ENCODE measurements at places on chromosomes 5 and 9.

GRCh38 chr5:64923151-64923685, 154.5 kb downstream of the CWC27 start:
- DNase-seq = no peak

GRCh38 chr5:91272858-91273257, 110.3 kb downstream of the ARRDC3 start:
- DNase-seq = no peak

DNA sequence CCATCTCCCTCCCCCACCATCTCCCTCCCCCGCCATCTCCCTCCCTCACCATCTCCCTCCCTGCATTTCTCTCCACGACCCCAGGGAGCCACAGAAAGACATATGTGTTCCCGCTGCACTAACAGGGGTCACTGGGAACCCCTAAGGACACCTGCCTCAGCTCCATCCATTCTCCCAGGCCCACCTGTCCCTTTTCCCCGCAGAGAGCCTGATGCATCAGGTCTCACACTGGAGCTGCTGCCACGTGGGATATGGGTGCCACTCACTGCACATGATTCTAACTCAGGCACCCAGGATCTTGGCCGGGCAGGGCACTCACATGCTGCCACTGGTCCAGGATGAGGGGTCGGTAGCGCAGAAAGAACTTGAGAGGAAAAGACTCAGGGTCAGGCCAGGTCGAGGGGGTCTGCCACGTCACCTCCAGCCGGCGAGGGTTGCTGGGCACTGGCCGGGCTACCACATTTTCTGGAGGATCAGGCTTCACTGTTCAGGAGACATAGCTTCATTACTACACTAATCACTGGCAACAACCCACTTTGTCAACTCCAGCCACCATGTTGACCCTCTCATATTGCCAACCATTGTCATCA, 33.2 kb upstream of the ENHO start:
- no peak for DNase-seq

- DNase-seq = no peak
Observed at GRCh38 chr5:168156170-168156569, 135.3 kb upstream of the WWC1 start.

DNA sequence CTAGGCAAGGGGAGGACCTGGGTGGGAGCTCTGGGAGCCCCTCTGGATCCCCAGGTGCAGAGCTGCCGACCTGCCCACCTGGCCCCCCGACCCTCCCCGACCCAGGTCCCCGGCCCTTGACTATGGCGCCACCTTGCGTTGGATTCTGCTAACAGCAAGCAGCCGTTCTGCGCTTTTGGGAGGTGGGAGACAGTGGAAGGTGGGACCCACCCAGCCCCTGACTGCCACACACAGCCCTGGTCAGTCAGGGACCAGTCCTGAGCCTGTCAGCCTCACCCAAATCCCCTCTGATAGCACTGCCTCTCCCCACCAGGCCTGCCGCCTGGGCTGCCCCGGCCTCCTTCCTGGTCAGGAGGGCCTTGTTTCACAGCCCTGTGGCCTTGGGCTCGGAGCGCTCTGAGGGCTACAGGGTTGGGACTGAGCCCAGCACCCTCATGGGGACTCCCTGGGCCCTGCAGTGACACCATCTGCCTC, 77.9 kb downstream of the HMCN2 start:
- peak; percentile 2 for DNase-seq

GRCh38 chr5:139828207-139828895, 32.7 kb downstream of the PSD2 start:
- DNase-seq = no peak

- no peak for DNase-seq
Observed at GRCh38 chr9:119818726-119819435, 449.6 kb upstream of the BRINP1 start.

DNA sequence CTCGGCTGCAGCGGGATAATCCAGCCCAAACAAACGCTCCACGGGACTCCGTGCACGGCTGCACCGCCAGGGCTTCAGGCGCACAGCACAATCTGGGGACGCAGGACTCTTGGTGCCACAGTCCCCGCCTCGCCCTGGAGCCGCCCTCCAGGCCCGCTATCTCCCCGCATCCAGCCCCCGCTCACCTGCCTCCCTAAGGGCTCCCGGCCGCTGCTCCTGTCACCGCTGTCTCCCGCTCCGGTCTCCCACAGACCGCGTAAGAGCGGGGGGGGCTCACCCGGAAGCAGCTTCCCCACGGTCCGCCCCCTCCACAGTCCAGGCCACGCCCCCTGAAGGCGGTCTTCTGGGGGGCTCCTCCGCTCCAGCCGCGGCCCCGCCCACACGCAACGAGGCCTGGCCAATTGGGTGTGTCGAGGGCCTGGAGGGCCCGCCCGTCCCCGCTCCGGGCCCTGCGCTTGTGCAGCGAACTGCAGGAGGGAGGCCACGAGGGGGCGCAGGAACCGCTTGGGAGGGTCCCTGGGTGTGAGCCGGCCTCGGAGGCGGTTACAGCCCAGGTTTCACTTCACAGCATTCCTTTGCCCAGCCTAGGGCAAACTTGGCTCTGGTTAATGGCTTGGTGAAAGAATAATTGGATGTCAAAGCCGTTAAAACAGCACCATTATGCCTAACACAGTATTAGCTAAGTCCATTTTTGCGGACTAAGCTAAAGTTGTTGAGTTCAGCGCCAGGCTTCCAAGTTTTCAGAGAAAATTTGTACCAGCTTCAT, at the start of gene ALAD:
ALAD (minus strand) TSS at position 258 of the 766 bp plus-strand sequence. CDS start 7,725 bp downstream, outside the sequence.
- DNase-seq = peak; percentile 99

- DNase-seq = no peak
Observed at GRCh38 chr9:33158843-33159776, 8.0 kb downstream of the B4GALT1 start.

DNA sequence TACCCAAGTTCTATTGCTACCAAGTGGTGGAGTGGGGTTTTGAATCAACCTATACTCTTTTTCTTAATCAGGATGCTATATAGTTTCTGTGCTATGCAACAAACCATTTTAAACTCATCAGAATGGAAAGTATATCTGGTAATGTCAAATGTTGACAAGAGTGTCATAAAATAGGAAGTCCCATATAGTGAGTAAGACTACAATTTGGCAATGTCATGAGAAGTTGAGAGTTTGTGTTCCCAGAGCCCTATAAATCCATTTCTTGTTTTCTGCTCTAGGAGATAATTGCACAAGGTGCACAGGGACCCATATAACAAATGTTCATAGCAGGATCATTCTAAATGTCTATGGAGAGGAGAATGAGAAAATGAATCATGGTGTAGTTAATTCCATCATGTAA, 109.8 kb upstream of the TXNDC8 start:
- no peak for DNase-seq

GRCh38 chr9:72022841-72023240, 37.6 kb downstream of the C9orf57 start:
- no peak for DNase-seq

DNA sequence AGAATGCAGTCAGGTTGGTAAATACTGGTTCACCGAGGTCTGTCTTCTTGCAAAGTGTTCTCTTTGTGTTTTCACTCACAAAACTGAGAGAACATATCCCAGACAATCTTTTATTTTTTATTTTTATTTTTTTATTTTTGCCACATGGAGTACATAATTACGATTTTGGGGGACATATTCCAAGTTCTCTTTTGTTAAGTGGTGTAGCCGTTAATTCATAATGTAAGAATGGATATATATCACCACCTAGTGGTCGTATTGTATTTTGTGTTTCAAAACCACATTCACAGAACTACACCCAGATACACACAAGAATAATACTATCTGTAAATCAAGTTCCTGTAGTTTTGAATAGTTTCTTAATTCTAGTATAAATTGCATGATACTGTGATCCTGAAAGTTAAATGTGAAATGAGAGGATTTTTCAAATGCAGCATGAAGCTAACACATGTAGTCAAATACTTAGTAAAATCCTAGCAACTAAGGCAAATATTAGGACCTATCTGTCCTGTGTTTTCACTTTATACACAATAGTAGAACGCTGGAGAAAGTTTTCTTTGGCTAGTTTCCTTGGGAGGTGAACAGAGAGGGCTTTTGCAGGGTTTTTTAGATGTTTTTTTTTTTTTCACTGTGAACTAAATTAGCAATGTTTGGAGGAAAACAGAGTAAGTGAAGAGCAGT, 92.7 kb downstream of the VCAN start:
- DNase-seq = no peak

GRCh38 chr5:79562351-79563246, 48.7 kb upstream of the HOMER1 start:
- DNase-seq = no peak

GRCh38 chr5:61738446-61738845, 406.4 kb downstream of the ZSWIM6 start:
- DNase-seq = no peak

- peak; percentile 30 for DNase-seq
Observed at GRCh38 chr5:171484460-171484899, 65.0 kb downstream of the FGF18 start.

DNA sequence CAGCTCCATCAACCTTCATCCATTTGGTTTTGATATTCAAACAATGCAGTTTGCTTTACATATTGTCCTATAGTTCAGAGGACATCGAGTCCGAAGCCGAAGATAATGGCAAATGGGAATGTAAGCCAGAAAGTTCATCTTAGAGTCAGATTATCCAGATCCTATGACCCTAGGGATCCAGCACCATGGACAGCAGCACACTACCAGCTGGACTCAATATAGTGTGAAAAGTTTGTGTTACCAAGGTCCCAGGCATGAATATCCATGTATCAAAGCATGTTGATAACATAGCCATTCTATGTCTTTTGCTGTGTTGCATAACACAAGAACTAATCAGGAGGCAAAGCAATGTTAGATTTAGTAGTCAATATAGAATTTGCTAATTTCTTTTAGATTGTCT, 46.3 kb downstream of the FSTL4 start:
- DNase-seq = no peak

DNA sequence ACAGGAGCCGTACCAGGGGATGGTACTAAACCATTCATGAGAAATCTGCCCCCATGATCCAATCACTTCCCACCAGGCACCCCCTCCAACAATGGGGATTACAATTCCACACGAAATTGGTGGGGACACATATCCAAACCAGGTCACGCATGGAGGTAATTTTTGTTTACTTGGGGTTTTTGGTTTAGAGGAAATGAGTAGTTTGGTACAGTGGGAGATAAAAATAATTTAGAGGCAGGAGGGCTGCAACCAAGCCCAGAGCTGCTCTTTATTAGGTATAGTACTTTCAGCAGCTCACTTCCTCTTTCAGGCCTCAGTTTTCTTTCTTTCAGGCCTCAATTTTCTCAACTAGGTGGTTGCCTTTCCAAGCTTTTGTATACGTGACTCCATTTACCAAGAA, 23.2 kb downstream of the PRUNE2 start:
- DNase-seq = no peak

- no peak for DNase-seq
Observed at GRCh38 chr9:115362101-115362500, 244.1 kb upstream of the TNC start.

GRCh38 chr9:5900622-5901021, 9.9 kb downstream of the MLANA start:
- no peak for DNase-seq

GRCh38 chr9:123251324-123251723, 17.1 kb downstream of the STRBP start:
- no peak for DNase-seq

- DNase-seq = no peak
Observed at GRCh38 chr9:76463211-76463610, 4.2 kb downstream of the GCNT1 start.

DNA sequence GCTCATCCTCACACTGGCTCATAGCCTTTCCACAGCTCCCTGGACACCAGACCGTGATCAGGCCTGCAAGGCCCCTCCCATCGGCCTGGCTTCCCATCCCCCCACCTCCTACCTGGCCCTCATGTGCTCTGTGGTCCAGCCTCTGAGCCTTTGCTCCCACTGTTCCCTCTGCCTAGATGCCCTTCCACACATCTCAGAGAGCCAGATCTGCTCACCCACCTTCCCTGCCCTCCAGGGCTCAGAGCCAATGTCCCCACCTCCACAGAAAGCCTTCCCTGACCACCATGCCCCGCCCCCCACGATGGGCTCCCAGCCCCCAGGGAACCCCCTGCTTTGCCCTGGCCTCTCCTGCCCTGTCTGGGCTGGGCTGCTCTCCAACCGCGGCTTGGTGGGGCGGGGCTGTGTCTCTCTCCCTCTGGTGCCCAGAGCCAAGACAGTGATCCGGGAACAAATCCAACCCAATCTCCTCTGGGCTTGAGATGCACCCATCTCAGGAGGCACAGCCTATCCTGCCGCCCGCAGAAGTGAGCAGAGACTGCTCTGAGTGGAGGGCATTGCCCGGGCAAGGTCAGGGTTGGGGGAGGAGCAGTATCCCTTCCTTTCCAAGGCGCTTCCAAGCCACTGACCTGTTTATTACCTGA, 1.6 kb downstream of the NINJ1 start:
- no peak for DNase-seq

DNA sequence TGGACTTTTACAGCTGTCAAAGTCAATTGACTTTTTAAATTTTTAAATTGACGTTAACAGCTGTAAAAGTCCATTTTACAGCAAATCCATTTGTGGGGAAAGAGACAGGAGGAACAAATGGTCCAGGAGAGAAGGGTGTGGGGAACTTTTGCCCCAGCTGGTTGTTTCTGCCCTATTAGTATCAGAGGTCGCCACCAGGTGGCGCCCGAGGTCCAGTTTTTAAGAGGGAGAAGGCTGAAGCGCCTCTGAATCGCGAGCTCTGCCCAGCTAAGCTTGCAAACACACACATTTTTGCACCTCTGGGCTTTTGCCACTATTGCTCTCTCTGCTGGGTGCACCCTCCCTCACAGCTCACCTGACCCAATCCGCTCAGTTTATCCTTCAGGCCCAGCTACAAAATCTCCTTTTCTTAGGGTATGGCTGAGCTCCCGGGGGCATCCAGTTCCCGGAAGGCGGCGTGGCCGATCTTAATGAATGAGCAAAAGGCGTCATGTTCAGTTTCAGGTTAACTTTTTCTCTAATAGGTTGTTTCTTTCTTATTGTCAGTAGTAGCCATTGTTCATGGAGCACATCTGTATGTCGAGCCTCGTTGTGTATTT, 6.3 kb upstream of the TTLL11 start:
- DNase-seq = peak; percentile 72

GRCh38 chr5:148963664-148964063, 99.2 kb downstream of the SH3TC2 start:
- no peak for DNase-seq

- no peak for DNase-seq
Observed at GRCh38 chr5:78792345-78793055, 143.9 kb upstream of the LHFPL2 start.

- no peak for DNase-seq
Observed at GRCh38 chr9:1261879-1262766, 212.0 kb downstream of the DMRT2 start.

DNA sequence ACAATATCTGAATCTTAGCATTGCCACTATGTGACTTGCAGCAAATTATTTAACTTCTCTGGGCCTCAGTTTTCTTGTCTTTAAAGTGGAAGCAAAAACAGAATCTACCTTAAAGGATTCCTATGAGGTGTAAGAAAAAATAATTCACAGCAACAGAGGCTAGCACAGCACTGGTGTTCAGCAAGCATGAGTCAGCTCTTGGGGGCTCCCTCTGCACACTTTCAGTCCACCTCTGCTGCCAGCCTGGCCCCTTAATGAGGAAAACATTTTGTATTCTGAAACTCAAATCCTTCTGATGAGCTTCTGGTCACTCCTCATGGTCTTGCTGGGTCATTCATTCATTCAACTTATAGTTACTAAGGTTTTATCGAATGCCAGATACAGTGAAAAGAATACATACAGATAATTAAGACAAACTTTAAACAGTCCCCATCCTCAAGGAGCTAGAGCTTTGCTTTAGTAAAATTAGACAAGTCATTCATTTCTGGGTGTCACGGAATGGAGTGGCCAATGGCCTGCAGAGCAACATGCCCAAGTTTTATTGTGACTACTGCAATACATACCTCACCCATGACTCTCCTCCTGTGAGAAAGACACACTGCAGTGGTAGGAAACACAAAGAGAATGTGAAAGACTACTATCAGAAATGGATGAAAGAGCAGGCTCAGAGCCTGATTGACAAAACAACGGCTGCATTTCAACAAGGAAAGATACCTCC, 26.8 kb upstream of the IQGAP2 start:
- no peak for DNase-seq

All from activated T-helper 1 cell treated with anti-CD3 and anti-CD28 coated beads, Interleukin-2, amount 50 U/mL, for 16 hours (primary cell).